Effector memory CD4-positive, alpha-beta T cell (primary cell): ENCODE measurements at places on chromosomes 11 and 22.

DNA sequence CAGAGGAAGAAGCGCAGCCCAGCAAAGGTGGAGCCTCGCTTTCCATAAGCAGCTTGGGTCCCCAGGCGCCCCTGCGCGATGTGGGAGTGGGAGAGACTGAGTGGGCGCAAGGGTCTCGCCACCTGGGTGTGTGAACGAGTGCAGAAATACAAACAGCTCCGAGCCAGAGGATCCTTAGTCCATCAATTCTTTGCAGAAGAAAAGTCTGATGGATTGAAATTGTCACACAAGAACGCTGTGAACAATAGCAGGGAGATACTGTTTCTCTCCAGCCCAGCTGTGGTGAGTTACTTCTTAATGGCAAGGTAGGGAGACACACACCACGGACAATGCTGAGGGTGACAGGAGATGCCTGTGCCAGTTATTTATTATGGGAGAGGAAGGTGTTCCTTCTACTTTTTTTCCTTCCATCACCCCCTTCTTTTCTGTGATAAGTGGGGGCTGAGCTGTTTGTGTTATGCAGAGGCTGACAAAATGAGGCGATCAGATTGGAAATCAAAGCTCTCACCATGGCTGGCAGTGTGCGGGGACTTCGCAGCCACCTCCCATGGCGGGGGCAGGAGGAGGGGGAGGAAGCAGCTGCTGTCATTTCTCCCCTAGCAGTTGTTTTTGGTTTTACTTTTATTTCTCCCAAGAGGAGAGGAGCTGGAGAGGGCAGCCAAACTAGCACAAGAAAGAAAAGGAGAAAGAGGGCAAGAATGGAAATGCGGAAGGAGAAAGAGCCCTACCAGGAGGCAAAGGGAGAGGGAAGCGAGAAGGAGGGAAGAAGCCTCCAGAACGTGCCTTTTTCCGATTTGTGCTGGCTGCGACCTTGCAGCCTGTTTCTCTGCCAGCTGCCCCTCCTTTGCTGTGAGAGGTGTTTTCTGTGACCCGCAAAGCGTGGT is 755.8 kb downstream of the NTM start:
- no peak for DNase-seq

DNA sequence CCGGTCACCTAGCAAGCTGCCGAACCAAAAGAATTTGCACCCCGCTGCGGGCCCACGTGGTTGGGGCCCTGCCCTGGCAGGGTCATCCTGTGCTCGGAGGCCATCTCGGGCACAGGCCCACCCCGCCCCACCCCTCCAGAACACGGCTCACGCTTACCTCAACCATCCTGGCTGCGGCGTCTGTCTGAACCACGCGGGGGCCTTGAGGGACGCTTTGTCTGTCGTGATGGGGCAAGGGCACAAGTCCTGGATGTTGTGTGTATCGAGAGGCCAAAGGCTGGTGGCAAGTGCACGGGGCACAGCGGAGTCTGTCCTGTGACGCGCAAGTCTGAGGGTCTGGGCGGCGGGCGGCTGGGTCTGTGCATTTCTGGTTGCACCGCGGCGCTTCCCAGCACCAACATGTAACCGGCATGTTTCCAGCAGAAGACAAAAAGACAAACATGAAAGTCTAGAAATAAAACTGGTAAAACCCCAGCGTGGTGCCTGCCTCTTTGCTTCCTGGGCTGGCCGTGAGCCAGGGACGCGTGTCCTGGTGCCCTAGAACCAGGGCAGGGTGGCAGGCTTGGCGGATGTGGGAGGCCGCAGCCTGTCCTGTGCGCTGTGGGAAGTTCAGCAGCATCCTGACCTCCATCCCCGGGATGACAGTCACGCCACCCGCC is 13.2 kb downstream of the CCND1 start:
- DNase-seq: no peak

DNA sequence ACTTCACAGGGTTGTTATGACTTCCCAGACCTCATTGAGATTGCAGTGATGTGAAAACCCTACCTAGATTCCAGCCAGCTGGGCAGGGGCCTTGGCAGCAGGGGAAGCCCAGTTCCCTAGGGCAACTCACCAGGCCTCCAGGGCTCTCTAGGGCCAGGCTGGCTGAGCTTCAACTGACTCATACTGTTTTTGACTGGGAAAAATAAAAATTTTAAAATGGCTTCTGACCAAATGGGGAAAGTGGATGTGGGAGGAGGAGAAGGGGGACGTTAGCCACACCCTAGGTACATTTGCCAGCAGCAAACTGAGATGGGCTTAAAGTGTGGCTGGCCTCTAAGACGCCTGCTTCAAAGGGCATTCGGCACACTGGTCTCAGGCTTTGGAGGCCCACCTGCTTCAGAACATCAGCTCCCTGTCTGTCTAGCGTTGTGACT is 39.0 kb downstream of the BMAL1 start:
- DNase-seq: no peak

DNA sequence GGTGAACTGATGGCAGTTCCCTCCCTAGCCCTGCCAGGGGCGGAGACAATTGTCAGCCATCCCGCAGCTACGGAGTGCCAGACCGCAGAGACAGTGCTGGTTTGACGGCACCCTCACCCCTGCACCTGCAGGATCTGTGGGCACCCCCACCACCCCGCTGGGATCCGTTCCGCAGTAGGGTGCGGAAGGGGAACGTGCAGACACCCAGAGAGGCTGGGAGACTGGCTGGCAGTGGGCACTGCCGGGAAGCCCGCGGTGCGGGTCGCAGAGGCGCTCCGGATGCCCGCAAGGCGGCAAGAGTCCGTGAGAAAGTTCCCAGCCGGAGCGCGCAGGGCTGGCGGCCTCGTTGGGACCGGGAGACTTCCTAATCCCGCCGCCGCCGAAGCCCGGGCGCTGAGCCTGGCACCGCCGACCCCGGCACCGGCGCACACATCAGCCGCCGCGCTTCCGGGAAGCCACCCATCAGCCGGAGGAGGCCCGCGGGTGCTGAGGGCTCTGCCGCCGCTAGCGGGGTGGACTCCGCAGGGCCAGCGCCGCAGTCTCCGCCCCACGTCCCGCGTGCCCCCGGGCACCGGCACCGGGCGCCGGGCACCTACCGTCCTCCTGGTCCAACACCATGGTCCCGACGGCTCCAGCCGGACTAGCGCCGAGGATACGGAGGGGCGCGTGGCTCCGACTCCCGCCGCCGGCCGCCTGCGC is 4.3 kb upstream of the LMO1 start:
- DNase-seq: no peak

DNA sequence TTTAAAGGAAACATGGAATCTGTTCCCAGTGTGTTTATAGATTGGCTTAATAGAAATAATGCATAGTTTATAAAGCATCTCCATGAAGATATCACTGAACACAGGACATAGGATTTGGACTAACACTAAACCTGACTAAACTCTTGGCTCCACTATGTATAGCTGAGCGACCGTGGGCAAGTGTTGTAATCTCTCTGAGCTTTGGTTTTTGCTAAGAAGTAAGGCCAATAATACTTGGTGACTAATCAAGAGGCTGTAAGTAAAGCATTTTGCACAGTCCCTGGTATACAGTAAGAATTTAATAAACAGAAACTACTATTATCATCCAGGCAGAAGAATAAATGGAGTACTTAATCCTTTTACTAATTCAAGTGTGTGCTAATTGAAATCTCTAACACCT is 125.5 kb upstream of the MTMR2 start:
- no peak for DNase-seq

GRCh38 chr22:19870153-19871022 is 15.7 kb upstream of the GNB1L start:
- no peak for DNase-seq

DNA sequence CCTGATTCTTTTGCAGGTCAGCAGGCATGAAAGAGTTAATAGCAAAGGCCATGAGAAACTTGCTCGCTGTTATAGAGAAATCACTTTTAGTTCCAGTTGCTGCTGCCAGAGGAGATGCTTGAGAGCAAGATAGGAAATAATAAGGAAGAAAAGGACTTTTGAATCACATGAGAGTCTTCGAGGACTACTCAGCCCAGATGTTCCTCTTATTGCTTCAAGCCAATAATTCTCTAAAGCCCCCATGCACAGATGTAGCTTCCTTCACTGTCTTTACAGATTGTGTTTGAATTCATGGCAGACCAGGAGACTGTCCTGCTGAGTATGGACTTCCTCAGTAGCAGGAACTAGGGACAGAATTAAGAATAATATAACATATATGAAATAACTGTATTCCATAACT is 50.1 kb upstream of the OLFML1 start:
- no peak for DNase-seq

- DNase-seq: no peak
These were observed 16.7 kb upstream of the ZC3H12C start for GRCh38 chr11:110076371-110076965.

- DNase-seq: no peak
These were observed 12.9 kb downstream of the OR51B6 start for GRCh38 chr11:5364214-5364613.

GRCh38 chr22:41768430-41768829 is 32.0 kb upstream of the CCDC134 start:
- DNase-seq: no peak

GRCh38 chr11:112212290-112212689 is 13.9 kb upstream of the PTS start:
- DNase-seq: no peak

DNA sequence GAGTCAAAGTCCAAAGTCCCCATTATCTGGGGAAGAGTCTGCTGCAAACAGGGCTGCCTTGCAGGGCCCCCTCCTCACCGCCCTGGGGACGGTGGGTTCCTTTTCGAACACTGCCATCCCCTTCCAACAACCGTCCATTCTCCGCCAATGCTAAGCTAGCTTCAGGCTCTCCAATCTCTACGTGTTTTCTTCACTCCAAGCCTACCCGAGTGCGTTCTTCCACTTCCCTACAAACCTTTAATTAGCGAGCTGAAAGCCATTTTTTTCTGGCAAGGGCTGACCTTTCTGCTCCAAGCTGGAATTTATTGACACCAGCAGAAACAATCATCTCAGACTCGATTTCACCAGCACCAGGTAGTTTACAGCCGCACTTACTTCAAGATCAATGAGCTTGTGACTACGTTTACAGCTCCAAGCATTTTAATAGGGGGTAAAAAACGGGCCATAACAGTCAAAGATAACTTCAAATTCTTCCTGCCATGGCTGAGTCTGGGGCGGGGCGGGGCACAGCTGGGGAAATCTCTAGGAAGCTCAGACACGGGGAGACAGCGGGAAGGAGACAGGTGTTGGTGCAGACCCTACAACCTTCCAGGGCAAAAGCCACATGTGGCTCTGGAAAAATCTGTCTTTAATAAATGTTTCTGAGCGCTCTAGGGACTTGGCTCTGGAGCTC is 82.2 kb downstream of the PHF21B start:
- DNase-seq: no peak

DNA sequence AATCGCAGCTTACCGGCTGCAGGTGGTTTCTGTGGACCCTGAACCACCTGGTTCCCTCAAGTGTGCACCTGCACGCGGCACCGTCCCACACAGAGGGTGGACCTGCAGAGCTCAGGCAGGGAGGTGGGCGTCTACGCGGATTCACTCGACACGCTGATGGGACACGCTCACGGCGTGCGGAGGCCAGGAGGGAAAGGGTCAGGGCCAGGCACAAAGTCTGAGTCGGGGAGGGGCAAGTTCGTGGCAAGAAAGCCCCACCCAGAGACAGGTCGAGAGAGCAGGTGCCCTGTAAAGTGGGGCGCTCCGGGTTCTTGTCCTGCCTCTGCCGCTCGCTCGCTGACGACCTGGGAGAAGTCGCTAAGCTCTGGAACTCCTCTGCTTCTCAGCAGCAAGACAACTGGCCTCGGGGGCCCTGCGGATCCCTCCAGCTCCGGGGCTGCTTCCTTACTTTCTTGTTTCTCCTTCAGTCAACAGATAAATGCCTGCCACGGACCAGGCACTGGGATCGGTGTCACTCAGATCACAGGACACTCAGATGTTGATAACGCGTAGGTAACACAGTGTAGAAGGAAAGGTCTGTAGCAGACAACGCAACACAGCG is 72.4 kb upstream of the NUP50 start:
- no peak for DNase-seq

DNA sequence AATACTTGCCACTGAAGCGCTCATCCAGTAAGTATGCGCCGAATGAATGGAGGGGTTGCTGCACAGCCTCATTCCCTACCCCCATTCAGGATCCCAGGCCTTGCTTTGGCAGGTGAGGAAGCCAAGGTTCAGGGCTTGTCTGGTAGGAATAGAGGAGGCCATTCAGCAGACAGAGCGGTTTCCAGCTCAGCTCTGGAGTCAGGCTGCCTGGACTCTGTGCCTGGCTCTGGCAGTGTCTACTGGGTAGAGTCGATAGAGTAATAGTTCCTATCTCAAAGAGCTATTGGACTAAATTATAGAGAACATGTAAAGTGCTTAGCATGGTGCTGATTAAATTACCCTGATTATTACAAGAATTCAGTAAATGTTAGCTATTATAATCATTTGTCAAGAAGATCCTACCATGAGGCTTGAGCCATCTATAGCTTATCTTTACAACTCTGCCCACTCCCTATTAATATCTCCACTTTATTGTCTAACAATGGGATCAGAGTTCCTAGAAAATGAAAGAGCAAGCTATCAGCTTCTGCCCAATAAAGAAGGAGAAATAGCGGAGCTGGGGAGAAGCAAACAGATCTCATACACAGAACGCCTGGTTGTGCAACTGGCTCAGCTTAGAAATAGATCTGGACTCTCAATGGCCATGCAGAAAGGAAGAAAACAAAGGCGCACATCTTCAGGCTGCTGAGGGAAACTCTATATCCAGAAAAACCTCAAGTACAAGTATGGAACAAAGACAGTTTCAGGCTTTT is 6.6 kb upstream of the SNX32 start:
- DNase-seq: no peak

DNA sequence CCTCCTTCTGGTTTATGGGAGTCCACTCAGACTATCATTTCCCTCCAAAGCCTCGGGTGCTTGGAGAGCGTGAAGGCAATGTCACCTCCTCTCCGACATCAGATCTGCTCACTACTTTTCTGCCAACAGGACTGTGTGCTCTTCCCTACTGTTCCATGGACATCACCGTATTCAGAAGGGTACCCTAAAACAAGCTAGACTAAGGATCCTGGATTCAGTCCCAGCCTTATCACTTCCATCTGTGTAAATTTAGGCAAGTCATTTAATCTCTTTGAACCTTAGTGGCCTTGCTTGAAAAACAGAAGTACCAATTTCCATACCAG is 78.2 kb downstream of the KCNC1 start:
- DNase-seq: no peak

DNA sequence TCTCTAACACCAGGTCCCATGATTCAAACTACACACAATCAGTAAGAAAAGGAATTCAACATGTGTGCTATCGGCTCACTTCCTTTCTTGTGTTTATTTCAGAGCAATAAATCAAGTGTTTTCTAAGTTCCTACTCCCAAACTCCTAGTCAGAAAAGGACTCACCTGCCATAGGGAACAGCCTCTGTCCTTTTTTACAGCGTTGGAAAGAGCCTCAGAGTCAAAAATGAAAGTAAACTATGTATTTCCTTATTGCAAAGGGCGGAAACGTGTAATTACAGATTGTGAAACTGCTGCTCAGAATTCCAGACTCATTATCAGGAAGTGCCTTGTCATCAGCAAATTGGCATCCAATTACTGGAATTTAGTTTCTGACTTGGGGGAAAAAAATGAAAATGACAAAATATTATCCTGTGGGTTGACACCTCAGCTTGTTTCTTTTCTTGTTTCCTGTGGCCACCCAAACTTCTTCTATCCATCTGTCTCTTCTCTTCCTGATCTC is at the start of gene CASP4:
Gene CASP4 (minus strand): TSS at position 220 of the 501 bp plus-strand sequence. CDS start 49 bp downstream, at position 171.
- no peak for DNase-seq
